Kasumi-1 (cell line): ENCODE measurements at places on chromosomes 7 and 10.

- peak; percentile 88 for DNase-seq
Measured at GRCh38 chr10:93821051-93821772, 63.5 kb downstream of the LGI1 start.

GRCh38 chr7:159031750-159032149 is 112.9 kb downstream of the VIPR2 start:
- no peak for DNase-seq

DNA sequence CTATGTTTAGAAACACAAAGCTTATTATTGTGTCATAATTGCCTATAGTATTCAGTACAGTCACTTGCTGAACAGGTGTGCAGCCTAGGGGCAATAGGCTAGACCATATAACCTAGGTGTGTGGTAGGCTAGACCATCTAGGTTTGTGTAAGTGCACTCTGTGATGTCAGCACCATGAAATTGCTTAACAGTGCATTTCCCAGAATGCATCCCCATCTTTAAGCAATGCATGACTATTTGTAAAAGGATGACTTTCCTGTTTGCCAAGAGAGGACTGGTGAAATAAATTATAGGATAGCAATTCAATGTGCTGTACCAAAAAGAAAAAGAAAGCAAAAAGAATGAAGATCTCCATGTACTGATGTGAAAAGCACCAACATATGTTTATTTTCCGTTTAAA is 288.7 kb upstream of the AUTS2 start:
- DNase-seq: no peak

GRCh38 chr10:88347597-88348304 is 235.4 kb downstream of the RNLS start:
- DNase-seq: no peak

- DNase-seq: no peak
Measured at GRCh38 chr7:133040674-133041073, 41.2 kb downstream of the CHCHD3 start.

DNA sequence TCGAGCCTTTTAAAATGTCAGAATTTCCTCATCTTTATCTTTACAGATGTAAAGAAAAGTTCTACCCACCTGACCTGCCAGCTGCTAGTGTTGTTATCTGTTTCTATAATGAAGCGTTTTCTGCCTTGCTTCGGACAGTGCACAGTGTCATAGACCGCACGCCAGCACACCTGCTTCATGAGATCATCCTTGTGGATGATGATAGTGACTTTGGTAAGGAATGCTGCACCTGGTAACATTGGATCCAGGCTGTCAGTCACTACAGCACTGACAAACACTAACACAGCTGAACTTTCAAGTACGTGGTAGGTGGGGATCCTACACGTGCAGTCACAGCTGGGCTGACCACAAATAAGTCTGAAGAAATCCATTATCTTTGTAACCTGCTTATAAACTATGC is 77.6 kb downstream of the GALNT11 start:
- DNase-seq: no peak

- no peak for DNase-seq
Measured at GRCh38 chr10:11643039-11643438, 31.6 kb upstream of the USP6NL start.

DNA sequence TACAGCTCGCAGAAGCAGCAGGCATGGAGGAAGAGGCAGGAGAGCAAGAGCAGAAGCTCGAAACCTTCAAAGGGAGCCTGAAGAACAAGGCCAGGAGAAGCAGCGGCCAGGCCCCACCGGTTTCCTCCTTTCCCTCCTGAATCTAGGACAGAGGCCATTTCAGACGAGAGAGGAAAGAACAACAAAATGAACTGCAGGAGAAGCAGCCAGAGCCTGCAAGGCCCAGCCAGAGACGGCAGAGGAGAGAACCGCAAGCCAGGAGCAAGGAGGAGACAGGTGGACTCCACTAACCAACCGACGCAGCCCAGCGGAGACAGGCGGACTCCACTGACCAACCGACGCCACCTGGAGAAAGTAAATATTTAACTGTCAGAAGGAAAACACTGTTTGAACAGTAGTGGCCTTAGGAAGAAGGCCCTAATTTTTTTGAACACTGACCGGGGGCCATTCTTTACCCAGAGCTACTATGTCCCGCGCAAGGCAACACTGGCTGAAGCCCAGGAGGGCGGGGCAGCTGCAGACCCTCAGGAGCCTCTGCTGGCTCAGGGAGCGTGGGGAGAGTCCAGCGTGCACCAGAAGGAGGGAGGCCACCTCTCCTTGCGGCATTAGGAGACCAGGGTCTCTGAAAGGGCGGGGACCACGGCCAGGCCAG is 559.2 kb downstream of the PTPRN2 start:
- DNase-seq: no peak
